Activated effector memory CD4-positive, alpha-beta T cell treated with Interleukin-2 at 50 U/mL for 16 hours (primary cell): ENCODE measurements at places on chromosomes 16 and 17.

DNA sequence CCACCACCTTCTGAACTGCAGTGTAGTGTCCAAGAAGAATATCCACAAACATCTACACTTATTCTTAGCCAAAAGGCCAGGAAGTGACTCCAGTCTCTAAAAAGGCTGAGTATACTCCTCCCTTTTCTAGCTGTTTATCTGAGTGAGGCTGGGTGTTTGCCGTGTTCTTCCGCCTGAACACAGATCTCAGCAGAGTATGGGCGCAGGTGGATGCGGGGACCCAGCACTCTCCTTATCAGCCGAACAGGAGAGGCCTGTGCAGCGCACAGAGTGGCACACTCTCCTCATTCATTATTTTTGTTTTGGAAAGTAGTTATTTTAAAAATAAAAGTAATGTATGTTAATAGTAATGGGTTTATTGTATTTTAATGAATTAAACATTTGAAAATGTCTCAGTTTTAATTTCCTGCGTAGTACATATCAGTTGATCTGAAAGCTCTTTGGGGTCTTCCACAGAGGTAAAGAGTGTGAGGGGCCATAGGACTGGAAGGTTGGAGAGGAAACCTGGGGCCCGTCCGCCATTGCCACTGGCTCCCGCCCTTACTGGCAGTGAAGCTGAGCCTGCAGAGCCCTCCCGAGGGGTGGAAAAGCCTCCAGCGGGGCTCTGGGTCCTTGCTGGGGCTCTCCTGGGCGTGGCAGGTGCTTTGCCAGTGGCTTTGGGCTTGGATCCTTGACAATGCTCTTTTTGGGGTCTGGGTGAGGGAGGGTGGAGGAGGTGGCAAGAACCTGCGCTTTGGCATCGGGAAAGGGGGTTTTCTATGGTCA, 53.8 kb downstream of the PDPK1 start:
- no peak for DNase-seq

DNA sequence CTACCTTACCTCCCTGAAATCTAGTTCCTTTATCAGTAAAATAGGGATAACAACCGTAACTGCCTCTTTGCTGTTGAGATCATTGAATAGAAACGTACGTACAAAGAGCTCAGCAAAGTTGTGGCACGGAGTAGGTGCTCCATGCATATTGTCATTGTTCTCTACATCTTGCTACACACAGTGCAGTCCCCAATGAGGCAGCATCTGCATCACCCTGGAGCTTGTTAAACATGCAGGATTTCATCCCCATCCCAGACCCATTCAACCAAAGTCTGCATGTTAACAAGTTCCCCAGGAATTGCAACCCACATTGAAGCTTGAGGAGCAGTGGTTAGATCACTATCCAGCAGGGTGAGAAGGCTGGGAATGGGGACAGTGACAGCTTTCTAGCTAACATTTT, 33.7 kb upstream of the CCL2 start:
- no peak for DNase-seq

- DNase-seq, result no peak
Measured at GRCh38 chr17:57197466-57198071, 58.8 kb upstream of the MSI2 start.

DNA sequence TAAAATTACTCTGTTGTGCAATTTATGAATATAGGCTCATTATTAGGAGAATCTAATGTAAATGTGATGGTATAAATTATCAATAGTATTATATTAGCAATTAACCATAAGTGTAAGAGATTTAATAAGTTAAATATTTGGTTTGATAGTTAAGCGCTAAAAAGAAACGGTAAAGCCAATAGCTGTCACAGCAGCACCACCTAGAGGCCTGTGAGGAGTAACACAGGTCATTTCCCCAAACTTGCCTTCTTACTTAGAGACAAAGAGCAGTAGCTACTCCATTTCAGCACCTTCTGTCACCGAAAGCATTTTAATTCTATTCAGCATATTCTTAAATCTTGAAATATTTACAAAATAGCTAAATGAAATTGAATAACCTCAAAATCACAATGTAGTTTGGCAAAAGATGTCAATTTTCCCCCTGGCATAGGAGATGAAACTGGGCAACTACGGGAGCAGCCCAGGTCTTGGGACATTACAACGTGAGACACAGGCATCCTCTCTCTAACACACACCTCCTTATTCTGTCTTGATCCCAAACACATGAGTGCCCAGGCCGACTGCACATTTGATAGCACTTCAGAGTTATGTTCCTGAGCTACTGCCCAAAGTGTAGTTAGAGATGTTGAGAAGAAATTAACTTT, 14.3 kb upstream of the DYNLRB2 start:
- DNase-seq, result peak; percentile 29

DNA sequence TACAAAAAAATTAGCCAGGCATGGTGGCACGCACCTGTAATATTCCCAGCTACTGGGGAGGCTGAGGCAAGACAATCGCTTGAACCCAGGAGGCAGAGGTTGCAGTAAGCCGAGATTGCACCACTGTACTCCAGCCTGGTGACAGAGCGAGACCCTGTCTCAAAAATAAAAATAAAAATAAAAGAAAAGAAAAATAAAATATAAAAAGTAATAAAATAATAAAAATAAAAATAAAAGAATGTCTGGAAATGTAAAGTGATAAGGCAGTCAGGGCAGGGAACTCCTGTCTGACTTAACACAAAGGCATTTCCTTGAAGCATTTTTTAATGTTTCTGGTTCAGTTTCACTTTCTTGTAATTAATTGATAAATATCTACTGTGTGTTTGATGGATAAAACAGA, 34.7 kb upstream of the DNAJA2 start:
- no peak for DNase-seq

- DNase-seq, result no peak
Measured at GRCh38 chr17:57289613-57290012, 33.3 kb downstream of the MSI2 start.

GRCh38 chr16:66576296-66576695, 3.0 kb upstream of the CMTM2 start:
- no peak for DNase-seq

DNA sequence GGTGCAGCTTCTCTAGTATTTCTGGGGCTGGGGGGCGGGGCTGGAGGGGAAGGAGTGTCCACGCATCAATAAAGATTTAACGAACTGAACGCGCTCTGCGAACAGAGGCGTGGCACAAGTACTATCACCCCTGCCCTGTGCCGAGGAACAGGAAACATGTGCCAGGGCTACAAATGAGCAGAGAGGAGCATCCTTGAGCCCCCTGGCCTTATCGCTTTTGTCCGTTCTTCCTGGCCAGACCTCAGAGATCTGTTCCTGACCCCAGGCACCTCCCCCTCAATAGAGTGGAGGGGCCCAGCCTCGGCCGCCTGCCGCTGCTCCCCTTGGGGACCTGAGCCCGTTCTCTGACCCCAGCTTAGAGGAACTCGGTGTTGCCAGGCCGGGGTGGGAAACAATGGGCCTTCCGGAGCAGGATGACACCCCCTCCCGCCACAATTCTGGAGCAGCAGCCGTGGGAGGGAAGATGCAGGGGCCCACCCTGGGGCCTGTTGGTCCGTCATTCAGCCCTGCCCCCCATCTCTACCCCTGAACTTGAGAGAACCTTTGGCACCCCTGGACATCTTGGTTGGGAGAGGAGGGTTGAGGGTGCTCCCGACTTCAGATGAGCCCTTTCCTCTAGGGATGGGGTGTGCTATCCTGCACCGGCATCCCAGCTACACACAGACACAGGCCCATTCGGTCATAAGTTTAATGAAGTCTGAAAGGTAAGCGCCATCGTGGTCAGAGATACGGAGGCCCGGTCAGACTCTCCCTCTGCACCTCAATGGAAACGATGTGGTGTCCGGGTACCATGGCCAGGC, 1.1 kb downstream of the NAA38 start:
- no peak for DNase-seq

- DNase-seq, result no peak
Measured at GRCh38 chr16:30096862-30097563, 1.0 kb upstream of the YPEL3 start.

DNA sequence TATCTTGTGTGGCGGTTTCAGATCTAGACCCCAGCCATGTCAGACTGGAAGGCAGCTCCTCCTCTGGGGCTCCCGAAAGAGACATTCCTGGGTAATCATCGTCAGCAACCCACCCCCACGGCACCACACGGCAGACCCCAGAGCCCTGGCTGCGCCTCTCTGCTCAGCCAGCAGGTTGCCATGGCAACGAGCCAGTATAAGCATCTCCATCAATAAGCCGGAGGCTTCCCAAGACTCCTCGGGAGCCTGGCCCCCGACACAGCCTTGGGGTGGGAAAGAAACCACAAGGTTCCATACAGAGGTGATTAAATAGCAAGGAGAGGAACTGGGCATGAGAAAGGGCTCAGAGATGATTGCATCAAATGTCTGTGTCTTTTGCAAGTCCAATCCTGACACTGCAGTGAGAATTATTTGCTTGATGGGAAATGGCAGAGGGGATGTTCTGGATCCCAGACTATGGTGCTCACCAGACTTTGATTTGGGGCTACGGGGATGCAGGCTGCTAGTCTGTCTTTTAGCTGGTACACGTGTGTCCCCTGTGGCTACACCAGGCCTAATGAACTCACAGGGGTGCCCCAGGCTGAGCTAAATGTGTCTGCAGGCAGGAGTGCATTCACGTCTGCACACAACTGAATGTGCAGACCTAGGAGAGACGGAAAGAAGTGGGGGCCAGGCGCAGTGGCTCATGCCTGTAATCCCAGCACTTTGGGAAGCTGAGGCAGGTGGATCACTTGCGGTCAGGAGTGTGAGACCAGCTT, 320.5 kb upstream of the TNRC6C start:
- no peak for DNase-seq

DNA sequence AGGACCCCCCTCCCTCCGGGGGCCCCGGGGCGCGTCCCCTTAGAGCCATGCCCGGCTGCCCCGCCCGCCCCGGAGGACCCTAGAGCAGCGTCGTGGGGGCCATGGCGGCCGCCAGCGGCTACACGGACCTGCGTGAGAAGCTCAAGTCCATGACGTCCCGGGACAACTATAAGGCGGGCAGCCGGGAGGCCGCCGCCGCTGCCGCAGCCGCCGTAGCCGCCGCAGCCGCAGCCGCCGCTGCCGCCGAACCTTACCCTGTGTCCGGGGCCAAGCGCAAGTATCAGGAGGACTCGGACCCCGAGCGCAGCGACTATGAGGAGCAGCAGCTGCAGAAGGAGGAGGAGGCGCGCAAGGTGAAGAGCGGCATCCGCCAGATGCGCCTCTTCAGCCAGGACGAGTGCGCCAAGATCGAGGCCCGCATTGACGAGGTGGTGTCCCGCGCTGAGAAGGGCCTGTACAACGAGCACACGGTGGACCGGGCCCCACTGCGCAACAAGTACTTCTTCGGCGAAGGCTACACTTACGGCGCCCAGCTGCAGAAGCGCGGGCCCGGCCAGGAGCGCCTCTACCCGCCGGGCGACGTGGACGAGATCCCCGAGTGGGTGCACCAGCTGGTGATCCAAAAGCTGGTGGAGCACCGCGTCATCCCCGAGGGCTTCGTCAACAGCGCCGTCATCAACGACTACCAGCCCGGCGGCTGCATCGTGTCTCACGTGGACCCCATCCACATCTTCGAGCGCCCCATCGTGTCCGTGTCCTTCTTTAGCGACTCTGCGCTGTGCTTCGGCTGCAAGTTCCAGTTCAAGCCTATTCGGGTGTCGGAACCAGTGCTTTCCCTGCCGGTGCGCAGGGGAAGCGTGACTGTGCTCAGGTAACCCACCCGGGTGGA, 759 bp downstream of the ALKBH5 start:
- DNase-seq, result peak; percentile 49

GRCh38 chr17:36951084-36951789, 2.5 kb downstream of the AATF start:
- DNase-seq, result no peak

DNA sequence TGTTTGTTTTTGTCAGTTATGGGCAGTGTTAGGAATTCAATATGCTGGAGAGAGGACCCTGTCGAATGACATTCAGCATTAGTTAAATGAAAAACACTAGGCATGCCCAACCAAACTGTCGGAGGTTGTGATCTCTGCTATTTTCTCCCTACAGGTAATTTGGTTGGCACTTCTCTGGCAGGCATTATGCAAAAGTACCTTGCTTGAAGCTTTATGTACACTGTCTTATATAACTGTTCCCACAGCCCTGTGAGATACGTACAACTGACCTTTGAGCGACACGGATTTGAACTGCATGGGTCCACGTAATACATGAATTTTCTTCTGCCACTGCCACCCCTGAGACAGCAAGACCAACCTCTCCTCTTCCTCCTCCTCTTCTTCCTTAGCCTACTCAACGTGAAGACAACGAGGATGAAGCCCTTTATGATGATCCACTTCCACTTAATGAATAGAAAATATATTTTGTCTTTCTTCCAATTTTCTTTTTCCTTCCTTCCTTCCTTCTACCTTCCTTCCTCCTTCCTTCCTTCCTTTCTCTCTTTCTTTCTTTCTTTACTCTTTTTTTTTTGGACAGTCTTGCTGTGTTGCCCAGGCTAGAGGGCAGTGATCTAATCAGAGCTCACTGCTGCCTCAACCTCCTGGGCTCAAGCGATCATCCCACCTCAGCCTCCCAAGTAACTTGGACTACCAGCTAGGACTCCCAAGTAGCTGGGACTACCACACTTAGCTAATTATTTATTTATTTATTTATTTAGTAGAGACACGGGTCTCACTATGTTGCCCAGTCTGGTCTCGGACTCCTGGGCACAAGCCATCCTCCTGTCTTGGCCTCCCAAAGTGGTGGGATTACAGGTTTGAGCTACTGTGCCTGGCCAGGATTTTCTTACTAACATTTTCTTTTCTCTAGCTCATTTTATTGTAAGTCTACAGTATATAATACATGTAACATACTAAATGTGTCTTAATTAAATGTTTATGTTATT, 77.3 kb downstream of the WIPI1 start:
- DNase-seq, result no peak

- peak; percentile 86 for DNase-seq
Measured at GRCh38 chr16:2520097-2520783, at the start of gene AMDHD2. Gene AMDHD2 (plus strand): TSS chr16:2520371. CDS start chr16:2520459, 88 bp downstream.

GRCh38 chr16:72637306-72637705, 410.6 kb downstream of the ZFHX3 start:
- DNase-seq, result no peak

DNA sequence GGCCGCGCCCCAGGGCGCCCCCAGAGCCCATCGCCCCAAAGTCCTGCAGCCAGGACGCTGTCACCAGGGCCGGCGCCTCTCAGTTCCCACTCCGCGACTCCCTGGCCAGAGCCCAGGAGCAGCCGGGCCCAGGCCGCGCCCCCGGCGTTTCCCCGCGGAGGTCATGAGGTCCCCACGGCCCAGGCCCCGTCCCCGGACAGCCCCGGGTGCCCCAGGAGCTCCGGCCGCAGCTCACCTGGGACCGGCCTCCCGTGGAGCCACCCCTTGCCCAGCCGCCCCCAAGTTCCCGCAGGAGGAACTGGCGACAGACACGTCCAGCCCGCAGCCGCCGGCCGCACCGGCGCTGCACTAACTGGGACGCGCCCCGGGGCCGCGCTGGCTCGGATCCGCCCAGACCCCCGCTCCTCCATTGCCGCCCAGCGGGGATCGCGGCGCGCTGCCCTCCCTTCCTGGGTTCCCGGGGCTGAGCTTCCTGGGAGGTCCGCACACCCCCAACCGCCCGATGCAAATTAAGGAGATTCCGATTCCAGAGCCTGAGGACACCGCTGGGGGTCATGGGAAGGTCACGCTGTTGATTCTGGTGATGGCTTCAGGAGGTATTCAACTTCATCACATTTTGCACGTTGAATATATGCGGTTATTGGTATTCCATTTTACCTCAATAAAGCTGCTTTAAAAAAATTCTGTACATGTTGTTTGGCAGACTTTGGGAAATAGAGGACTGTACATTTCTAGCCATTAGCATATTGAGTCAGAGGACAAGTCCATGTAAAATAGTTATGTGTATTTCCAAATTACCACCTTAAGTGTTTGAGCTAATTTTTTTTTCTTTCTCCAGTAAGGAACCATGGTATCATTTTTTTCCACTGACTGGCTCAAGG, 9.9 kb downstream of the AHSP start:
- DNase-seq, result no peak
